ENCODE measurements at places on chromosomes 4 and X. TPM values are rescaled to one million over a fixed set of nuclear protein-coding genes. Genes with fewer than 3 reads are reported as not detected.
A peak's percentile ranks its signal among the peaks of the same experiment; 100 is the strongest.

- no peaks in the 10 kb centered on the region for H3K36me3 ChIP-seq
- H3K27ac ChIP-seq = no peak overlapping the region
- H3K4me3 ChIP-seq = no peak overlapping the region
Measured at GRCh38 chrX:56978172-56978571, 17.2 kb downstream of the SPIN3 start.

DNA sequence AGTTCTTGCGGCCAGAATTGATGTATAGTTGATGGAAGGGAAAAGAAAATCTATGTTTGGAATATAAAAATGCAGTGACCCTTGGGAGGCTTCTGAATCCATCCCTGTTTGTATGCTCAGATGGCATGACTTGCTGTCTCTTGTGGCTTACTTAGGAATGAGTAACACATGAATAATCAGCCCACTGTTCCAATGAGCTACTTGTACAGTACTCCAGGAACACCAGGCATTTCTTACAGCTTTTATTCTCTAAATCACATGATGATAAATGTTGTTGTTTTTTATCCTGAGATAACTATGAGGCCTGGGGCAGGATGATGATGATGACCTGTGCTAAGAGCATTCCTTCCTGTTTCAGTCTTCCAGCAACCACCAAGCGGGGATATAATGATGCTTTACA, 18.9 kb downstream of the TMPRSS11E start:
- no peaks in the 10 kb centered on the region for H3K27me3 ChIP-seq
- no peaks in the 10 kb centered on the region for H3K4me1 ChIP-seq
- H3K27ac ChIP-seq = no peak overlapping the region
- no peaks in the 10 kb centered on the region for H3K36me3 ChIP-seq

DNA sequence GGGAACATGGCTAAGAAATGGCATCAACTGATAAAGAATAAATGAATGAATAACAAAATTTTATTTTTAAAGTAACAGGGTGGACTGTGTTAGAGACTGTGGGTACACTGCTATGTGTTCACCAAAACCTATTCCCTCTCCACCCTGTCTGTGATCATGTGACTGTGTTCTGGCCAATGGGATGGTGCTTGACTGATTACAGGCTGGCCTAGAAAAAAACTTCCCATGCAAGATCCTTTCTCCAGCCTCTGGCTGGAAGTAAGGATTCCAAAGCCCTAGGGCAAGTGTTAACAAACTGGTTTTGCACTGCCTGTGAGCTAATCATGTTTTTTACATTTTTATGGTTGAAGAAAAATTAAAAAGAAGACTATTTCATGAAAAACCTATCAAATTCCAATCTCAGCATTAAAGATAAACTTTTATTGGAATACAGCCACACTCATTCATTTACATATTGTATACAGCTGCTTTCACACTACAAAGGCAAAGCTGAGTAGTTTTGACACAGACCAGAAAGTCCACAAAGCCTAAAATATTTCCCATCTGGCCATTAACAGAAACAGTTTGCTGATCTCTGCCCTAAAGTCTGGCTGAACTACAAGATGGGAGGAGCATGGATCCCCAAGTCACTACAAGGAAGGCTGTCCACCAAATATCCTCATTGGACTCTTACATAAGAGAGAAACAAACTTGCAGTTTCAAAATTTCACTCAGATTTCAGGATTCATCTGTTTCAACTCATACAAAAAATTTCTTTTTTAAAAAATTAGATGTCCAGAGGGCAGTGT, 133.2 kb downstream of the ARHGAP6 start:
- H3K27me3 ChIP-seq = no peaks in the 10 kb centered on the region
- no peaks in the 10 kb centered on the region for H3K36me3 ChIP-seq
- H3K27ac ChIP-seq = no peak overlapping the region
- no peak for DNase-seq
- no peaks in the 10 kb centered on the region for H3K4me1 ChIP-seq

GRCh38 chr4:75207902-75208301, 275.0 kb downstream of the PARM1 start:
- H3K4me3 ChIP-seq = no peak overlapping the region
- no peaks in the 10 kb centered on the region for H3K4me1 ChIP-seq
- no peak overlapping the region for H3K27ac ChIP-seq
- no peak for DNase-seq
- no peaks in the 10 kb centered on the region for H3K36me3 ChIP-seq
- H3K27me3 ChIP-seq = no peaks in the 10 kb centered on the region

DNA sequence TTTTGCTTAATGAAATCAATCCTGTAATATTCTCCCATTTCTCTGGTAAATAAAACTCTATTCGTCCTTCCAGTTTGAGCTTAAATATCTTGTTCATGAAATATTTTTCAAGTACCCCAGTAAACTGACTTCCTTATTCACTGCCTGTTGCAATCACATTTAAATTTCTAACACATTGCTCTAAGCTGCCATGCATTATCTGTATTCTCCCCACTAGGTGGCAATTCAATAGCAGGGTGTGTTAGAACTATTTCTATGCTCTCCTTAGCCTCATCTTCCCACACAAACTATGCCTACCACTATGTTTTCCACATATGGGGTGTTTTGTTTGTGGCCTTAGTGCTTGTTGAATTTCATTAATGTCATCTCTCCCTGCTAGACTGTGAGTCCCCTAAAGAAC, 377.1 kb upstream of the HS3ST1 start:
- H3K27ac ChIP-seq = no peak overlapping the region
- H3K4me1 ChIP-seq = no peaks in the 10 kb centered on the region
- no peaks in the 10 kb centered on the region for H3K27me3 ChIP-seq
- H3K36me3 ChIP-seq = no peaks in the 10 kb centered on the region
- DNase-seq = peak; percentile 60

- no peak overlapping the region for H3K4me3 ChIP-seq
- DNase-seq = no peak
- no peaks in the 10 kb centered on the region for H3K36me3 ChIP-seq
- H3K27ac ChIP-seq = no peak overlapping the region
- peaks cover 4% of the 10 kb centered on the region for H3K4me1 ChIP-seq
- H3K27me3 ChIP-seq = no peaks in the 10 kb centered on the region
Measured at GRCh38 chr4:123304151-123304964, 92.2 kb upstream of the SPRY1 start.

DNA sequence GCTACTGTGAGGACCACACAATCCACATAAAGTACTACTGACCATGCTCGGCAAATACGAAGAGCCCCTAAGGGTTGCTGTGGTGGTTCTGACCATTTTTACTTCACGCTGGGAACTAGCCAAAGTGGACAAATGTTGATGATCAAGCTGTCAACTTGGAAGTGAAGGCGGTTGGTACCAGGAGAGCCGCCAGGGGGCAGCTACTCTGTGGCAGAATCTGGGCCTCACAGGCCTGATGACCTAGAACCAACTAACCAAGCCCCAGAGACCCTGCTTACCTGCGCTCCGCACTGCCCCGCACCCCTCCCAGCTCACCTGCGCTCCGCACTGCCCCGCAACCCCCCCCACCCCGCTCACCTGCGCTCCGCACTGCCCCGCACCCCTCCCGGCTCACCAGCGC, 5.6 kb downstream of the GAK start:
- peaks cover 3% of the 10 kb centered on the region for H3K36me3 ChIP-seq
- peak; percentile 70 for DNase-seq
- H3K27ac ChIP-seq = no peak overlapping the region
- H3K4me1 ChIP-seq = peaks cover 52% of the 10 kb centered on the region
- no peaks in the 10 kb centered on the region for H3K27me3 ChIP-seq

GRCh38 chrX:51215266-51215665, 117.4 kb upstream of the NUDT10 start:
- DNase-seq = peak; percentile 44
- H3K4me3 ChIP-seq = no peak overlapping the region
- H3K27me3 ChIP-seq = no peaks in the 10 kb centered on the region
- no peaks in the 10 kb centered on the region for H3K4me1 ChIP-seq
- no peak overlapping the region for H3K27ac ChIP-seq

GRCh38 chr4:64712590-64712989, 303.3 kb upstream of the TECRL start:
- DNase-seq = no peak
- H3K27ac ChIP-seq = no peak overlapping the region
- no peaks in the 10 kb centered on the region for H3K36me3 ChIP-seq
- H3K4me1 ChIP-seq = no peaks in the 10 kb centered on the region

DNA sequence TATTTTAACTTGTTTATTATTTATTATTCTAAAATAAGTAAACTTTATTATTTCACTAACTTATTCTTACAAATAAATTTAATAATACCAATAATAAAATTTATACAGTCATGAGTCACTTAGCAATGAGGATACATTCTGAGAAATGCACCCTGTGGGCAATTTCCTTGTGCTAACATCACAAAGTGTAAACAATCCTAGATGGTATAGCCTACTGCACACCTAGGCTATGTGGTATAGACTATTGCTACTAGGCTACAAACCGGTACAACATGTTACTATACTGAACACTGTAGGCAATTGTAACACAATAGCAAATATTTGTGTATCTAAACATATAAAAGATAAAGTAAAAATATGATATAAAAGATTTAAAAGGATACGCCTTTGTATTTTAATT, 479.5 kb downstream of the EPHA5 start:
- H3K27me3 ChIP-seq = no peaks in the 10 kb centered on the region
- H3K27ac ChIP-seq = no peak overlapping the region
- DNase-seq = no peak
- no peaks in the 10 kb centered on the region for H3K36me3 ChIP-seq
- no peaks in the 10 kb centered on the region for H3K4me1 ChIP-seq
- no peak overlapping the region for H3K4me3 ChIP-seq

GRCh38 chrX:155169881-155170280, 46.4 kb upstream of the VBP1 start:
- no peaks in the 10 kb centered on the region for H3K27me3 ChIP-seq
- H3K4me3 ChIP-seq = no peak overlapping the region
- DNase-seq = no peak
- H3K4me1 ChIP-seq = no peaks in the 10 kb centered on the region

CXorf51A gene
- total RNA-seq = not detected

SEPTIN6 gene
- total RNA-seq = 20.2 TPM

CXorf66 gene
- total RNA-seq = not detected

ETDA gene
- not detected for total RNA-seq

LPAR4 gene
- not detected for total RNA-seq

FGF13 gene
- not detected for total RNA-seq

CABS1 gene
- total RNA-seq = not detected

Data from Karpas-422 (cell line).